ENCODE measurements at places on chromosomes 1 and 21. TPM values are rescaled to one million over a fixed set of nuclear protein-coding genes. Genes with fewer than 3 reads are reported as not detected.

Gene SMIM1
- 9.2 TPM for total RNA-seq

Gene POGK
- 55.1 TPM for total RNA-seq

Gene KLHDC7A
- not detected for total RNA-seq

DNA sequence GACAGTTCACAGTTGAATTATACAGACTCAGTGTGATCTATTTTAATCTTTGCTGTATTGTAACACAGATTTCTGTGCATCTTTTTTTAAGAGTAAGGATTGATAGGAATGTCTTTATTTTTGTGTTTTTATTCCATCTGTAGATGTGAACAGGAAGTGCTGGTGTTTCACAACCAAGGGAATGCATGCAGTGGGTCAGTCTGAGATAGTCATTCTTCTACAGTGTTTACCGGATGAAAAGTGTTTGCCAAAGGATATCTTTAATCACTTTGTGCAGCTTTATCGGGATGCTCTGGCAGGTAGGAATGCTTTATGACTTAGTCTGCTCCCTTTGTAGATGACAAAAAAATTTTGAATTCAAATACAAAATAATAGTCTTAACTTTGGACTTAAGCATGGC, 84.5 kb downstream of the CC2D1B start:
- DNase-seq: no peak

Data from sciatic nerve (tissue), 2 donors.